Colonic mucosa (tissue), 4 donors: ENCODE measurements at places on chromosomes 1 and 21. TPM values are rescaled to one million over a fixed set of nuclear protein-coding genes. Genes with fewer than 3 reads are reported as not detected.

The ETV3 gene
- 38.7 TPM for total RNA-seq

- peak; percentile 20 for DNase-seq
Observed at GRCh38 chr1:180530501-180530900, 28.1 kb upstream of the ACBD6 start.

DNA sequence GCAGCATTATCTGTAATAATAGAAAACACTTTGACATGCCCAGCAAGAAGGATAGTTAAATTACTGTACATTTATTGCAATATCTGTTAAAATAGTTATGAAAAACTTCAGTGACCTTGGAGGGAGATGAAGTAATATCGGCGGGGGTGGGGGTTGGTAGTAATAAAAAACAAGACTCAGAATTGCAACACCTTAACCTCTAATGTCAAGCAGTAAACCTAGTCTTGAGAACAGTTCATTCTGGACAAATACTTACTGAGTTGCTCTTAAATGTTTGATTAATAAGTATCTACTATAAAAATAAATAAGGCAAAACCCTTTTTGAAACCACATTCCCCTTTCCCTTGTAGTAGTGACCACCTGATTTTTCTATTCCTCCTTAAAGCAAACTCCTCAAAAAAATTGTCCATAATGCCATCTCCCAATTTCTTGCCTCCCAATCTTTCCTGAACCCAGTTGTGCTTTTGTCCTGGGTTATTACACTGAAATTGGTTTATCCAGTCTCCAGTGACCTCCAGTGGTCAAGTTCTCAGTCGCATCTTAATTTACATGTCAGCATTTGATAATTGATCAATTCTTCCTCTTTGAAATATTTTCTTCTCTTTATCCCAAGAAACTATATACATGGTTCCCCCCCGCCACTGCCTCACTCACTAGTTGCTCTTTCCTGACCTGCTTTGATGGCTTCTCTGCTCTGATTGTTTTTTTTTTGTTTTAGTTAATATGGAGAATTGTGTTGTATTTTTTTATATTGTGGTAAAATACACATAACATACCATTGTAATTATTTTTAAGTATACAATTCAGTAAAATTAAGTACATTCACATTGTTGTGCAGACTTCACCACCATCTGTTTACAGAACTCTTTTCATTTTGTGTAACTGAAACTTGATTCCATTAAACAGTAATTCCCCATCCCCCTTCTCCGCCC lies 36.8 kb downstream of the RAP1A start:
- DNase-seq: peak; percentile 41

- no peak for DNase-seq
Observed at GRCh38 chr1:54421101-54421504, 14.9 kb upstream of the SSBP3 start.

- DNase-seq: no peak
Observed at GRCh38 chr1:186623551-186623950, 56.7 kb downstream of the PTGS2 start.

DNA sequence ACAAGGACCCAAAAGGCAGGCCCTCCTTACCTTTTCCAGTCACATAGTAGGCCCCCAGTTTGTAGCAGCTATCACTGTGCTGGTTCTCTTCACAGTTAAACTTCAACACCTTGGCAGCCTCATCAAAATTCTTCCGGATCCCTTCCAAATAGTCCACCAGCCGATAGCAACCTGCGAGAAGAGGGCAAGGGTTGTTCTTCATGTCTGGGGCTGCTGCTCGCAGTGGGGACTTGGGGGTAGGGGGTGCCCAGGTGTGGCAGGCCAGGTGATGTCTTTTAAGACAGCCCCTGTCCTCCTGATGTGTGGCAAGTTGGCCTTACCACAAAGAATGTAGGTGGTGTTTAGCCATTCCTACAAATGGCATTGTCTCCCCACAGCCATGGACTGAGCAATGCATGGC lies 5.5 kb downstream of the COA7 start:
- no peak for DNase-seq
